Left kidney (tissue), 8 donors: ENCODE measurements at places on chromosomes 13 and 19.

- DNase-seq, result no peak
These were observed at the start of gene POU2F2 for GRCh38 chr19:42132030-42132628. POU2F2 (minus strand) TSS chr19:42132446; CDS start chr19:42132411, 35 bp downstream.

GRCh38 chr19:29475469-29475868 lies 50.3 kb upstream of the VSTM2B start:
- no peak for DNase-seq

DNA sequence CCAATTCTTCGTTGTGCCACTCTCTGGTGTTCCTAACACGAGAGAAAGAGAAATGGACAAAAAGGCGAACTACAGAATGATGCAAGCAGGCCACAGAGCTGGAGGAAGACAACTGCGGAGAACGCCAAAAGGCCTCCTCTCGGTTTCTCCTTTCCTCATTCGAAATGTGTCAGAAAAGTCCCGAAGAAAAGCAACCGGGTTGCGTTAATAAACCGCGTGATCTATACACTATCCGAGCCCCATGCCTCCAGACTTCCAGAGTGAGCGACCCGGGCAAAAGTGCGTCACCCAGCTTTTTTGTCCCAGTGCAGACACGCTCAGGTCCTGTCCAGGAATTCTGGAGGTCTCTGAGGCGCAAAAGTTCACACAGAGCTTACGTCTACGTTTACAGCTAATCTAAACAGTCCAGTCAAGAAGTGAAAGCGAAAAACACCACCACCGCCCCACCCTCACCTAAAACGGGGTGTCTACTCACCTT lies 413 bp downstream of the N4BP2L2 start:
- DNase-seq, result peak; percentile 41

DNA sequence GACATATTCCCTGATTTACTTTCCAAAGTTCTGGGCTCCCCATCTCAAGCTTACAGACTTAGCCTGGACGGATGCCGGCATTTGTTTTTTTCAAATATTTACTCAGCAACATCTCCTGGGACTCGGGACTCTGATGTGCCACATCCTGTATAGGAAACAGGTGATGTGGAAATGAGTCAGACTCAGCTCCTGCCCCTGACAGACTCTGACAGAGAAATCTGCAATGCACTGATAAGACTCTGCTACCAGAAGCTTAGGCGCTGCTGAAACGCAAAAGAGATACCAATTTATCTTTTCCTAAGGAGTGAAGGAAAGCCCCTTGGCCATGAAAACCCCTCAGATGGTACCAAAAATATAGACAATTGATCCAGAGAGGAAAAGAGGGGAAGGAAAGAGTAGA lies 16.2 kb downstream of the LAIR2 start:
- DNase-seq, result no peak

DNA sequence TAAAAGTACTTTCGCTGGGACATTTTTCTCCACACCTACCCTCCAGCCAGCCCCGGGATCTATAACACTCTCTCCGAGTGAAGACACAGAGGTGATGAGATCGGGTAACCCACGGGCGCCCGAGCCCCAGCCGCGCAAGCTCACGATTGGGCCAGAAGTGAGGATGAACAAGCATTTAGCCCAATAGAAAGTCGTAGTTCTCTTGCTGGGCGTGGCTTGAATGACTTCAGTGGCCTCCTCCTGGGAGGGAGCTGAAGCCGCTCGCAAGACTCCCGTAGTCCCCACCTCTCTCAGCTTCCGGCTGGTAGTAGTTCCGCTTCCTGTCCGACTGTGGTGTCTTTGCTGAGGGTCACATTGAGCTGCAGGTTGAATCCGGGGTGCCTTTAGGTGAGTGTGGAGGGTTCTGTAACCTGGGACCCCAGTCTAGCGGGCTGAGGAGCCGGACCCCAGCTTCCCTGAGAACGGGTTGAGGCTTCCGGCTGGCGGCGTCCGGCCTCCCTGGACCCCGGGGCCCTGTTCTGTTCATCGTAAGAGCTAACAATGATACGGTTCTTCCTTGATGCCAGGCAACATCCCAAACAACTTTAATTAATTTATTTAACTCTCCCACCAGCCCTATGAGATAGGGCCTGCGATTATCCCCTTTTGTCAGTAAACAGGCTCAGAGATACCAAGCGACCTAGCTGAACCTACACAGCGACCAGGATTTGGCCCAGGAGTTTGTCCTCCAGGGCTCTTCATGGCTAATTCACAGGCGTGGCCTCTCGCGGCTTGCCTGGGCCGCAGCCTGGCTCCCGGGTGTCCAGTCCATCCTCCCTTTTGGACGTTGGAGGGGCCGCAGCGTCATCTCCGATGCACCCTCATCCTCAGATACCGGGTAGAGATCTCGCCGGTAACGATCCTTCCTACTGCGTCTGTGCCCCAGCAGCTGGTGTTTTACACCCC lies at the start of gene COX6B1:
TSS of gene COX6B1 (plus strand) at position 307 of the 945 bp plus-strand sequence. CDS start 2,921 bp downstream, outside the sequence.
- DNase-seq, result peak; percentile 96

DNA sequence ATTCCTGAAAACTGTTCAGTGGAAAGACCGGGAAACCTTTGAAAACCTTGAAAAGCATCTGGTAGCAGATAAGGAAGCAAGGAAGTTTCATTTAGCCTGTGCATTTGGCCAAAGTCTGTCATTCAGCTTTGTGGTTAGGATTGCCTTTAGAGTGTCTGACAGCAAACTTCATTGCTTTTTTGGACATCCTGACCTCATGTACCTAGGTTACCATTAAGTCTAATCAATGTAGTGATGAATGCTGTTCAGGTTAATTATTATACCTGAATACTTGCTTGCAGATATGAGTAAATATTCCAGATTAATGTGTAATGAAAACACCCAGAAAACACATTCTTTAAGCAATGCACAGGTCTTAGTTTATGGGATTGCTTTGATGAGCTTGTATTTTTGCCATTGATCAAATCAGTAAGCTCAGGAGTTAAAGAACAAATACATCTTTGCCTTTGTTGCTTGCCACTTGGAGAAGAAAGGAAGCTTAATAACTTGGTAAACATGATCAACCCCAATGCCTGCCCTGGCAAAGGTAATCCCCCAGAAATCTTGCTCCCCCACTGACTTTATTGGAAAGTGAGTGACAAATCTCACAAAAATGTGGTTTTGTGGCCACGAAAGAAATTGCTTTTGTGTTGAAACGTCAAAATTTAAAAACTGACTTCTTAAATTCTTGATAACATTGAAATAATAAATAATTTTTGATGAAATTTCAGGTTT lies 87.4 kb downstream of the SLC15A1 start:
- DNase-seq, result no peak

DNA sequence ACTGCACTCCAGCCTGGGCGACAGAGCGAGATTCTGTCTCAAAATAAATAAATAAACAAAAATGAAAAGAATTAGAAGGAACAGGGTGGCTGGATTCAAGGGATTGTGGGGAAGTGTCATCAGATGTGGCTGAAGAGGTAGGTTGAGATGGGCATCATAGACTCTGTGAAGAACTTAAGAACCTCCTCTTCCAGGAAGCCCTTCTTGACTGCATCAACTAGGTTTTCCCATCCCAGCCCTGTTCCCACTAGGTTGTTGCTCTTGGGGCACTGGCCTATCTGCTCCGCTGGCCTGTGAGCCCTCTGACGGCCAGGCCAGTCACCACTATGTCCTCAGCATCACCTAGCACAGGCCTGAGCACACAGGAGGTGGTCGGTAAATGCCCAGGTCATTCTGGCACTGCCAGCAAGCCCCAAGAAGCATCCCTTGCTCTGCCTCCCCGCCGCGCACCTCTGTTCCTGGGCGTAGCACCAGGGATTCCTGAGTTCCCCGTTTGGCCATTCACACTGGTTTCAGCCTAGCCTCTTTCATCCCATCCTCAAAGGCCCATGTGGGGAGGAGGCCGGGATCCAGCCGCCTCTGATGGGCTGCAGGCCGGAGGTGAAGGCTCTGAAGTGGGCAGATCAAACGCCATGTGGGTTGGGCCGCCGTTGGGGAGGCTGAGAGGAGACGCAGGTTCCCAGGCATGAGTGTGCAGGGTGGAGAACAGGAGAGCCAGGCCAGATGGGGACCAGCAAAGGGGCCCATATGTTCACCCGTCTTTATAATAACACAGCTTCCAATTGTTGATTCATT lies 27.6 kb upstream of the SLC1A5 start:
- no peak for DNase-seq

- no peak for DNase-seq
These were observed at the start of gene NCCRP1 for GRCh38 chr19:39196860-39197562. NCCRP1 (plus strand) TSS chr19:39196964; CDS start chr19:39196983, 19 bp downstream.

GRCh38 chr13:44088991-44089413 lies 209.3 kb downstream of the LACC1 start:
- DNase-seq, result no peak

- no peak for DNase-seq
These were observed 1.7 kb downstream of the FPR1 start for GRCh38 chr19:51749979-51750378.

DNA sequence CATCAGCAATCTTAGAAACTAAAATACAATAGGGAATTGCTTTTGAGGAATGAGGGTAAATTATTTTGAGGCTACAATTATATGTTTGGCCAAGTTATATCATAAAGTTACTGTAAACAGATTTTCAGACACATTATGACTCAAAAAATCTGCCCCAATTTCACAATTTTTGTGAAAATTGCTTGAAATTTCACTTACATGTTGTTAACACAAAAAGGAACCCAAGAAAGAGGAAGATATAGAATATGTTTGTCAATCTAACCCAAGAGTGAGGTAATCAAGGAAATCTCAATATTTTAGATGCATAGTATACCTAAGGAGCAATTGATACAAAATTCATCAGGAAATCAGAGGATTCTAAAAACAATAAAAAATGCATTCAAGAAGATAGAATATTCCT lies 73.9 kb upstream of the FNDC3A start:
- DNase-seq, result no peak

- DNase-seq, result no peak
These were observed 485 bp upstream of the ZNF845 start for GRCh38 chr19:53333066-53333462.

DNA sequence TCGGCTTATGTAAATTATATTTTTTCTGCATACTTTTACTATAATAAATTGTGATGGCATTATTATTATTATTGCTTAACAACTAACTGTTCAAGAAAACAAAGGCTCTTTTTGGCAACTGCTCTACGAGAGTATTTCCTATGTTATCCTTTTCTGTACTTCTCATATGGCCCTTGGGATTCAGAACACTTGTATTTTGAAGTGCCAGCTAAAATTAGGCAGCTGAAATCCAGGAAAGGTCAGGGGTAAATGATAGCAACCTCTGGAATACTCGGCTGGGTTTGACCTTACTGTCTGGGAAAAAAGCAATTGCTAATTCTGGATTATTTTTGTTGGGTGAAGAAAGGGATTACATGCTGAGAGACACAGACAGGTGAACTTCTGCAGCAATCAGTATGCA lies 23.9 kb downstream of the EDNRB start:
- no peak for DNase-seq

GRCh38 chr19:42052241-42052863 lies 17.7 kb downstream of the GRIK5 start:
- no peak for DNase-seq

GRCh38 chr13:106637519-106637918 lies 69.6 kb upstream of the ARGLU1 start:
- DNase-seq, result no peak

- no peak for DNase-seq
These were observed 249.3 kb upstream of the HTR2A start for GRCh38 chr13:47146136-47146535.

DNA sequence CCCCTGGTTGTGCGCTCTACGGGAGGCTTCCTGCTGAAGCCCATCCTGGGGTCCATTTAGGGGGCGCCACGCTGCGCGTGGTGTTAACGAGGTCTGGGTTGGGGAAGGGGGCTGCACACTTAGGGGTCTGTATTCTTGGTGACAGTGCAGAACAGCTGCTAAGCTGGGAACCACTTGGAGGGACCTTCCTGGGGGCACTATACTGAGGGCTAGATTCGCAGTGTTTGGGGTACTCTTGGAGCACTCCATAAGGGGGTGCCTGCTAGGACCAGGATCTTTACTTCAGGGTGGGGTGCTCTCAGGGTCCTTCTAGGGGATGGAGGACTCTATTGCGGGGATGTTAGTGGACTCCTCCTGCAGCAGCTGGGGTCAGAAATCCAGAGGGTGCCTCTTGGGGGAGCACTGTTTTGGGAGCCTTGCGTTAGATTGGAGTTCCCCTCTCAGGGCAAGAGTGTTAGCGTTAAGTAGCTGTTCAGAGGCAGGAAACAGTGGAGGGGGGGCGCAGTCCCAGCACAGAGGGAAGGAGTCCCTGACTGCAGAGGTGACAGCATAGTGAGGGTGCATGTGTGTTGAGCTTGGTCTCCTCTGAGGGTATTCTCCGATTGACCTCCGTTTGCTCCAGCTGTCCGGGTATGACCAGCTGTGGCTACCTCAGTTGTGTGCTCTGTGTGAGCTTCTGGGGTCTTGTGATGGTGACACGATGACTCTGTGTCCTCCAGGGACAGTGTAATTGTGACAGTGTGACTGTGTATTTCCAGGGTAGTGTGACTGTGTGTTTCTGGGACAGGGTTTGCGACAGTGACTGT lies 1.1 kb downstream of the PDE4A start:
- no peak for DNase-seq
